ENCODE measurements at places on chromosomes 11 and 22.

DNA sequence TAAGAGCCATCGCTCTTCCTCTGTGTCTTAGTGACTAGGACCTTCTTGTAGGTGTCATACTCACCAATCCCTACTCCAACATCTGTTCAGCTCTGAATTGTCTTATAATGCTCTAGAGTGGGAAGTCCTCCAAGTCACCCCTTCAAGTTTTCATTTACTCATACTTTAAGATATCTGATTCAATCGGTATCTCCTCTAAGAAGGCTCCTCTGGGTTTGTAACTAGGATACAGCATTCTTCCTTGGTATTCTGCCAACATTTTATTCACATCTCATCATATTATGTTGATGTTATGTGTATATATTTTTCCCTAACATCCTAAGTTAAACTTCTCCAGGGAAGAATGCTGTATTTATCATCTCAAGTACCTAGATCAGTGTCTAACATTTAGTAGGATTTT lies 662.1 kb downstream of the NTM start:
- no peak for DNase-seq

- no peak for DNase-seq
These were observed 220.7 kb upstream of the SESN3 start for GRCh38 chr11:95451682-95452081.

DNA sequence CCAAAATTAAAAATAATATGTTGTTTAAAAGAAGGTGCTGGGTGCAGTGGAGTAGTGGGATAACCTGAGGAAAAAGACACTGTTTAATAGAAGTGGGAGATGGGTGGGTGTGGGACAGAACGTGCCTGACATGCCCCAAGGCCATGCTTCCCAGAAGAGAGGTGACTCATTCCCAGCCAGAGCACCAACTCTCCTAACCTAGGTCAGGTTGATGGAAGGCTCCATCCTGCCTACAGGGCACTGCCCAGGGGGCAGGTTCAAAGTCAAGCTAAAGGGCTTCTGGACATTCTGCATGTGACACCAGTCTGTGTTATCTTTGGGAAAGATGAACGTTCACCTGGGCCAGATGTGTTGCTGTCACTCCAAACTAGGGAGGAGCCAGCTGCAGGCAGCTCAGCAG lies 453.1 kb downstream of the SOX6 start:
- DNase-seq, result no peak

DNA sequence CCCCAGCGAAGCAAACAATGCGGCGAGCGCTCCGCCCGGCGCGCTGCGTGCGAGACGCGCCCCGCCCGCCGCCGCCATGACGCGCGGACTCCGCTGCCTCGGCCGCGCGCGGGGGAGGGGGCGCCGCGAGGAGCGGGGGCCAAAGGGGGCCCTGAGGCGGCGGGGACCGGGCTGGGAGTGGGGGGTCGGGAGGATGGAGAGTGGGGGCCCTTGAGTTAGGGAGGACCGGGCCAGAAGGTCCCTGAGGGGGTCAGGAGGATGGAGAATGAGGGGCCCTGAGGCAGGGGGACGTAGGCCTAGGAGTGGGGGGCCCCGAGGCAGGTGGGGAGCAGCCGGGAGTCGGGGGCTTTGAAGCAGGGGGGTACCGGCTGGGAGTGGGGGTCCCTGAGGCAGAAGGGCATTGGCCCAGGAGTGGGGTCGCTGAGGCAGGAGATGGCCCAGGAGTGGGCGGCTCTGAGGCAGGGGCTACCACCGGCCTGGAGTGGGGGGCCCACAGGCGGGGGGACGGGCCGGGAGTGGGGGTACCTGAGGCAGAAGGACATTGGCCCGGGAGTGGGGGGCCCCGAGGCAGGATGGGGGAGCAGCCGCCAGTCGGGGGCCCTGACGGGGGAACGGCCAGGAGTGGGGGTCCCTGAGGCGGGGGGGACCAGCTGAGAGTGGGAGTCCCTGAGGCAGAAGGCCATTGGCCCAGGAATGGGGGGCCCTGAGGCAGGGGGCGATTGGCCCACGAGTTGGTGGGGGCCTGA lies at the start of gene BRD1:
BRD1 (minus strand) TSS at position 21 of the 746 bp plus-strand sequence. CDS start 3,556 bp downstream, outside the sequence.
- DNase-seq, result no peak

- DNase-seq, result no peak
These were observed 8.6 kb downstream of the MUC5B start for GRCh38 chr11:1231396-1232020.

DNA sequence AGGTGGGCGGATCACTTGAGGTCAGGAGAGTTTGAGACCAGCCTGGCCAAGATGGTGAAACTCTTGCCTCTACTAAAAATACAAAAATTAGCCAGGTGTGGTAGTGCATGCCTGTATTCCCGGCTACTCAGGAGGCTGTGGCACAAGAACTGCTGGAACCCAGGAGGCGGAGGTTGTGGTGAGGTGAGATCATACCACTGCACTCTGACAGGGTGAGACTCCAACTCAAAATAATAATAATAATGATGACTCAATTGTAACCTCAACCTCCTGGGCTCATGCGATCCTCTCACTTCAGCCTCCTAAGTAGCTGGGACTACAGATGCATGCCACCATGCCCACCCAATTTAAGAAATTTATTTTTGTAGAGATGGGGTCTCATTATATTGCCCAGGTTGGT lies 15.6 kb upstream of the CHRNA10 start:
- DNase-seq, result no peak

- DNase-seq, result no peak
These were observed 253.2 kb downstream of the ST3GAL4 start for GRCh38 chr11:126608658-126609057.

DNA sequence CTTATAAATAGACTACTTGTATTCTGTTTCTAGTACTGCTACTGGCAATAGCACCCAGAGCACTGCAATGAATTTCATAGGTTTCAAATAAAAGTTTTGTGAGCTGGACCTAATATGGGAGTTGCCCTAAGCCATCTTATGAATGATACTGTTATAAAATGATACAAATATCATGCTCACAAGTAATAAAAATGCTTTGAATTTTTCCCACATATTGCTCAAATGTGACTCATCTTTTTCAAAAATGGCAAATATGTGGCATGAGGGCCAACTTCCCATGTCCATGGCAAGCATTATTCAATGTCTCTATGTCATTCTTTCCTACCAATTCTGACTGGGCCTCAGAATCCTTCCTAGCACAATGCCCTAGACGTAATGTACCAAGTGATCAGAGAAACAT lies 137.6 kb downstream of the TRPC6 start:
- DNase-seq, result no peak

DNA sequence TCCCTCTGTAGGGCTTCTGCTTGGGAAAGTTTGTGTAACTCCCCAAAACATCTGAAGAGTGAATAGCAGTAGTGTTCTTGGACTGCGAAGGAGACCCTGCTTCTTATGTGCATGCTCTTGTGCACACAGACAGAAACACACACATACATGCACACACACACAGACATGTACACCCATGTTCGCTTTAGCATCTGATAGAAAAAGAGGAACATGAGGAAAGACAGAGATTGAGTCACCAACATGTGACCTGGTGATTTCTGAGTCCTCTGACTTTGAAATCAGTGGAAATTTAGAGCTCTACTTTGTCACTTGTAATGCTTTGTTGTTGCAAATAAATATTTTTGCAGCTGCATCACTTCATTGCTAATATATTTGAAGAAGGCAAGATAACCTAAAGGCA lies 23.8 kb downstream of the CD44 start:
- no peak for DNase-seq

DNA sequence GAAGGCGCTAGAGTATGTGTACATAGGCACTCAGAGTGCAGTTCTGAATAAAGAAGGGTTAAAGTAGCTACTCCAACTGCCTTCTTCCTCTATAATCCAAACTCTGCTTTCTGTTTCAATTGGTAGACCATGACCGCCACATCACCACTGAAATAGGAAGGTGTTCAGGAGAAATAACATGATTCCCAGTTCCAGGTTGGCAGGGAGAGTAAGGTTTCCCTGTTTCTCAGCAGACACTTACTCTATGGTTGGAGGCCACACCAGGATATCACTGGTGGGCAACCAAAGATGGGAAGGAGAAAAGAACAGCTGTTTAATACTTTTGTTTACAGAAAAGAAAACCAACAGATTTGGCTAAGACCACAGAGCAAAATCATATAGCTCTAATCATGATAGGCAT lies 37.9 kb downstream of the PAK1 start:
- no peak for DNase-seq

GRCh38 chr11:102985850-102986249 lies 30.3 kb upstream of the MMP13 start:
- DNase-seq, result no peak

- no peak for DNase-seq
These were observed 38.2 kb upstream of the BLID start for GRCh38 chr11:122154227-122154626.

DNA sequence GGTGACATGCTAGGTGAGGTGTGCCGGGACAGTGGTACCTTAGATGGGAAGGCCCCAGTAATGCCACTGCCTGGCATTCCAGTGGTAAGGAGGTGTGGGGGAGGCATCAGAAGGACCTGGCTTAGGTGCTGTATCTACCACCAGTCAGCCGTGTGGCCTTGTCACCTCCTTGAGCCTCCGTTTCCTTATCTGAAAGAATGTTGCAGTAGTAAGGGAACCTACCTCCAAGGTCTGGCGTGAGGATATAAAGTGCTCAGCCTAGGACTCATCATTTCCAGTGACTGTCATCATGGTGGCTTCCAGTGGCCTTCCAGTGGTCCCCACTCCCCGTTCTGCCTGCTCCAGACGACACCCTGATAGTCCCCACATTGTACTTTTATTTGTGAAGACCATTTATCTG lies 6.8 kb upstream of the DUSP18 start:
- no peak for DNase-seq

DNA sequence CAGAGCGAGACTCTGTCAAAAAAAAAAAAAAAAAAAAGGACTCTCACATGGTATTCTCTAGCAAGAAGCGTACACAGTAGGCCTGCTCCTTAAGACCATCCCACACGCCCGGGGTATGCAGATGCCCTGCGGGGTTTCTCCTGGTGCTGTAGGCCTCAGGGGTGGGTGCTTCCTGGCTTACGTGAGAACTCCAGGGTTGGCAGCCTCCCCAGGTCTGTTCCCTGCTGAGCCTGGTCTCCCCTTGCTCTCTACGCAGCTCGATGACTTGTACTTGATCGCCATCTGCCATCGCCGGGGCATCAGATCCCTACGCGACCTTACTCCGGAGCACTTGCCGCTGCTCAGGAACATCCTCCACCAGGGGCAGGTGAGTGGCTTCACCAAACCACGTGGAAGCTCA lies 12.4 kb upstream of the ST3GAL4 start:
- DNase-seq, result no peak

GRCh38 chr11:130100381-130101095 lies 30.8 kb downstream of the APLP2 start:
- no peak for DNase-seq

- no peak for DNase-seq
These were observed 17.4 kb upstream of the FBLN1 start for GRCh38 chr22:45485261-45485660.

- DNase-seq, result no peak
These were observed 4.2 kb upstream of the SYT8 start for GRCh38 chr11:1830322-1831223.

DNA sequence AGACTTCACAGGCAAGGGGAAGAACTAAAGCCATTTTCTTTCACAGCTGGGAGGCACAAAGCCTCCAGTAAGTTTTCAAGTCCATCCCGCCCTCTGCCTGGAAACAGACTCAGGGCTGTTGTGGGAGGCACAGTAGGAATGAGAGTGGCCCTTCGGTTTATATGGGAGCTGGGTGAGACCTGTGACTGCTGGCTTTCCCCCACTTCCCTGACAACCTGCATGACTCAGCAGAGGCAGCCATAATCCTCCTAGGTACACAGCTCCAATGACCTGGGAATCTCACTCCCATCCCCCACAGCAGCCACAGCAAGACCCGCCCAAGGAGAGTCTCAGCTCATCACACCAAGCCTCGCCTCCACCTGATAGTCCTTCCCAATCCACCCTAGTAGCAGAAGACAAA lies 12.1 kb upstream of the TMEM45B start:
- no peak for DNase-seq

GRCh38 chr11:126246636-126247035 lies 22.1 kb downstream of the SRPRA start:
- no peak for DNase-seq

DNA sequence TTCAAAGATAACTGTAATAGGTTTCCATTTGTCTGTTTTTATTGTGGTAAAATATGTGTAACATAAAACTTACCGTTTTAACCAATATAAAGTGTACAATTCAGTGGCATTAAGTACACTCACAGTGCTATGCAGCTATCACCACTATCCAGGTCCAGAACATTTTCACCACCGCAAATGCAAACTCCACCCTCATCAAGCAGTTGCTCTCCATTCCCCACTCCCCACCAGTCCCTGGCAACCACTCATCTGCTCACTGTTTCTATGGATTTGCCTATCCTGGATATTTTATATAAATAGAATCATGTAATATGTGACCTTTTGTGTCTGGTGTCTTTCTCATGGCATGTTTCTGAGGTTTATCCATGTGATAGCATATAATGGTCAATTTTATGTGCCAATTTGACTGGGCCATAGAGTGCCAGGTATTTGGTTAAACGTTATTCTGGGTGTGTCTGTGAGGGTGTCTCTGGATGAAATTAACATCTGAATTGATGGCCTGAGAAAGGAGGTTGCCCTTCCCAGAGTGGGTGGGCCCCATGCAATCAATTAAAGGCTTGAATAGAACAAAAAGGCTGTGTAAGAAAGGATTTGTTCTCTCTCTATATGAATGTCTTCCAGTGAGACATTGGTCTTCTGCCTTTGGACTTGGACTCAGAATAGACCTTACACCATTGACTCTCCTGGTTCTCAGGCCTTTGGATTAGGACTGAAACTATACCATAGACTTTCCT lies 17.2 kb upstream of the SMCO4 start:
- no peak for DNase-seq

GRCh38 chr11:86147004-86147403 lies 78.1 kb upstream of the PICALM start:
- no peak for DNase-seq

- no peak for DNase-seq
These were observed 3.8 kb downstream of the NADSYN1 start for GRCh38 chr11:71456831-71457230.

DNA sequence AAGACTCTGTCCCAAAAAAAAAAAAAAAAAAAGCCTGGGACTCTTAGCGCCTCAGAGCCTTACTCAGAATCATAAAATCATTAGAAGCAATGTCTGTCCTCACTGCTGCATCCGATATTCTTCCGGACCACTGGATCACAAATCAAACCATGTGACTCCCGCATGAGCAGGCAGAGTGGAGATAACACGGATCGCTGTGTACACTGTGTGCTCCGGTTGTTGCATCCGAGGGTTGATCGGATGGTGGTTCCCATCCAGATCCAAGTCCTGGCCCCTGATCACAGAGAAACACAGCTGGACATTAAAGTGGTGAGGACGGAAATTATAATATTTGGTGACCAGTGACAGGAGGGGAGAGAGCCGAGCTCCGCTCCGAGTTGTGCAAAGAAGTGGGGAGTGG lies 9.7 kb upstream of the TXNRD2 start:
- no peak for DNase-seq

- DNase-seq, result no peak
These were observed 148.2 kb upstream of the SNX19 start for GRCh38 chr11:131064373-131064991.

Measured in osteocyte (in vitro differentiated cells).